Cerebellum (tissue), 4 donors: ENCODE measurements at places on chromosomes 5 and 9. TPM values are rescaled to one million over a fixed set of nuclear protein-coding genes. Genes with fewer than 3 reads are reported as not detected.

- no peak for DNase-seq
Observed at GRCh38 chr5:180394031-180394636, 41.0 kb upstream of the GFPT2 start.

GRCh38 chr5:179758955-179759354 is 26.3 kb downstream of the MAML1 start:
- no peak for DNase-seq

- DNase-seq, result no peak
Observed at GRCh38 chr9:121283856-121284732, 16.1 kb downstream of the GSN start.

GRCh38 chr9:85430659-85431338 is 311.0 kb downstream of the AGTPBP1 start:
- no peak for DNase-seq

- no peak for DNase-seq
Observed at GRCh38 chr9:91376239-91376638, 14.5 kb upstream of the AUH start.

GRCh38 chr9:93684806-93685543 is 108.6 kb downstream of the PHF2 start:
- DNase-seq, result no peak

DNA sequence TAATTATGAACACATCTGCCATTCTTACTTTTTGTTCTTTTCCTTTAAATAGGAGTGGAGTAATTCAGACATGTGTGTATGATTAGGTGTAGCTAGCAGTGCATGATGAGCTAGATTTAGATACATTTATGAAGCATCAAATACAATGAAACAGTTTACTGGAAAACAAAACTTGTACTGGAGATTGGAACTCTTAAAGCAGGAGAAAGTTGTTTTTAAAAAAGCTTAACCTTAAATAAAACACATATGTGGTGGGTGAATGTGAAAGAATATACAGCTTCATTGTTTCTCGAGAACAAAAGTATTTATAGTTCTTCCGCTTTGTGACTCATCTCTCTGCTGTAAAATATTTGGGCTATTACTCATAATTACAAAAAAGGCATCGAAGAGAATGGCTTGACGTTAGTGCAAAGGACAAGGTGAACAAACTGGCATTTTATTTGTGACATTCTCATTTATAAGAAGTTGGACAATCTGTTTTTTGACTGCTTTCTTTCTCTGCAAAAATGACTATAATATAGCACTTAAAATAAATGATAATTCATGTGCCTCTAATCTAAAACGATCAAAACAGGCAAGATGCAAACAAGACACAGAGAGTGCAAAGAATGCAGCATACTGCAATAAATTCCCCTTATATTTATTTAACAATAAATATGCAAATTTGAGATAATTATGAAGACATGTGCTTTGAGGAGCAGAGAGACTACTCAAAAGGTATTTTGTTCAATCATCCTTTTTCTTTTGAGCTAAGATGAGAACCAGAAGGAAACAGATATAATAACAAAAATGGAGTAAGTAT is 478.8 kb downstream of the CETN3 start:
- no peak for DNase-seq

DNA sequence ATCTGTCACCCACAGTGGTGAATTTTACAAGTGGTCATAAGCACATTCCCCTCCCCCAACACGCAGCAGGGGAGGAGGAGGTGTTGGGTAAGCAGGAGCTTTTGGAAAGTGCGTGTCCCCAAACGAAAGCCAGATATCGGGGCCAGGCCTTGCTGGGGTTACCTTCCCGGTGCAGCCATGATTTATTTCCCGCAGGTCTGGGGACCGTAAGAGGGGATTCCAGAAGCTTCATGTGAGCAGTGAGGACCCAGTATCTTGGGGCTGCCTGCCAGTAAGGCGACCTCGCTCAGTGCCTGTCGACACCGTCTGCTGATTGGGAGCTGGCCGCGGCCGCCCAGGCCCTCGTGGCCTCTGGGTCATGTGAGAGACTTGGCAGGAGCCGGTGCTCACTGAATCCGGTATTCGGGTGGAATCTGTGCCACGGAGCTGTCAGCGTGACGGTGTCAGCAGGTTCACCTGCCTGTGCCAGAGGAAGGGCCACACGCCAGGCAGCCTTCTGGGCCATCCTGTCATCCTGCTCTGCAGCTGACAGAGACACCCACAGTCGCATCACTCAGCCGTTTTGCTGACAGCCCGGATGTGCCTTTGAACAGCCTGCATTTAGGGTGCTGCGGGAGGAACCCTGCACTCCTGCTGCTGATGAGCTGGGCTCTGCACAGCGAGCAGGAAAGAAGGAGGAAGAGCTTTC is 37.3 kb downstream of the SEC61B start:
- DNase-seq, result peak; percentile 92

DNA sequence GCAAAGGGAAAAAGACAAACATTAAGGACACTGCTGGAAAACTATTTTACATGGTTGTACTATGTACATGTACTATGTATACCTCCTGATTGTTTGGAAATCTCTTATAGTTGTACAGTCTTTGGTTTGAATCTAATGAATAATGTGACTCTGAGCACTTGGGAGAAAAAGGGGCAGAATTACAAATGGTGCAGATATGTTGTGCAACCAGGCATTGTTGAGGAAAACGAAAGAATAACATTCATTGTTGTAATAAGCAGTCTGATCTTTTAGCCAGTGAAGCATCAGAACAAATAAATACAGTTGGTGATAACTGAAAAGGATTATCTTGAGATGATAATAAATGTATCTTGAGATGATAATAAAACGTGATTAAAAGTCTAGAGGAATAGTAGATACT is 87.2 kb downstream of the CSNK1G3 start:
- DNase-seq, result no peak

DNA sequence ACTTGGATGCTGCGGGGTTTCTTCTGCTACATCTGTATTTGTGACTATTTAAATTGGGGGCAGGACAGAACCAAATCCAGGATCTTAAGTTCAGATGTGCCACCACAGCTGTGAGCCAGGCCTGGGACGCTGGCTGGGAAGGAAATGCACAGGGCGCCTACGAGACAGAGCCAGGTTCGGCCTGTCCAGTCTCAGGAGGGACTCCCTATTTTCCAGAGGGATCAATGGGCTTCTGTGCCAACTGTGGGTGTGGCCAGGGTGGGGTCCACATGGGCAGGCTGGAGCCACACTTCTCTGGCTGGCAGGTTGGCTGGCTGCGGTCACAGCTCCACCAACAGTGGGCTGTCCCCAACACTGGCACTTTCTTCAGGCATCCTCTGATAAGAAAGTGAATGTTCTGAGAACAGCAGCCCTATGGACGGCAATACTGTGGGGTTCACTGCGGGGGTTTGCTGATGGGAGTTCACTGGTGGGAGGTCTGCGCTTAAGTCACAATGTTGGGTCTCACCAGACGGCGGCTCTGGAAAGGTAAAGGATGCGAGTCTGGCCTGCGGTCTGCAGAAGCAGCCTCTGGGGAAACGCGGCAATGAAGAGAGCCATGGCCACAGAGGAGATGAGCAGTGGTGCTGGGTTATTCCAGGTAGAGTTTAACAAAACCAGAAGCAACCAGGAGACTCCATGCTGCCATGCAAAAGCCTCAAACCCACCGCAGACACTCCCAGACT is 78.1 kb downstream of the DAP start:
- DNase-seq, result no peak

GRCh38 chr9:101574731-101575333 is 19.9 kb downstream of the PPP3R2 start:
- peak; percentile 8 for DNase-seq

DNA sequence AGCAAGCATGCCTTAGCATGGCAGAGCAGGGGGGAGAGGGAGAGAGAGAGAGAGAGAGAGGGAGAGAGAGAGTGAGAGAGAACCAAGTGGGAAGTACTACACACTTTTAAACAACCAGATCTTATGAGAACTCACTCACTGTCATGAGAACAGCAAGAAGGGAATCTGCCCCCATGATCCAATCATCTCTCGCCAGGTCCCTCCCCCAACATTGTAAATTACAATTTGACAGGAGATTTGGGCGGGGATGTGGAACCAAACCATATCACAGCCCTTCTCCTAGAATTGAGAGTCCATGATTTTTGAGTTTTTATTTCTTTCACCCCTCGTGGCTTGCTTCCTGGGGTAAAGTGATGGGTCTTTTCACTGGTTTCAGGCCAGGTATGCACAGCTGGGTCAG is 98.8 kb downstream of the DOCK2 start:
- no peak for DNase-seq

- peak; percentile 89 for DNase-seq
Observed at GRCh38 chr9:137114613-137115393, at the start of gene DPP7. TSS of gene DPP7 (minus strand) at chr9:137114733. CDS start at chr9:137114713, 20 bp downstream.

DNA sequence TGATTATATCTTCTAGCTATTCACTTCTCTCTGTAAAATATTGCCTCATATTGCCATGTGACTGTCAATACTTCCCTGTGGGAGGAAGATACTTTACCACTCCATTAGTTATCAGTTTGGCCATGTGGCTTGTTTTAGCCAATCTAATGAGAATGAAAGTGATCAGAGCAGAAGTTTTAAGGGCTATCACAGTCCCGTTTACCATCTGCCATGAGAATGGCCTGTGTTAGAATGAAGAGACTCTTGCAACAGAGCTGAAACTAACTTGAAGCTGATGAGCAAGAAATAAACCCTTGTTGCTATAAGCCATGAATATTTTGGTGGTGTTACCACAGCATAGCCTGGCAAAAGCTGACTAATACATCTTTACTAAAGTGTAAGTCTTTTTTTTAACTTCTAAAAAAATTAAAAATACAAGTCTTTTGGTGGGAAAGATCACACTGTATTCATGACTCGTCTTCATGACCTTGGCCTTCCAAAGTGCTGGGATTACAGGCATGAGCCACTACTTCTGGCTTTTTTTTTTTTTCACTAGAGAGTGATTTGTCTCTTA is 68.0 kb upstream of the CTNNA1 start:
- DNase-seq, result no peak

GRCh38 chr9:19411316-19411715 is 2.5 kb downstream of the ACER2 start:
- no peak for DNase-seq

- DNase-seq, result no peak
Observed at GRCh38 chr5:156477196-156477595, 150.2 kb downstream of the SGCD start.

DNA sequence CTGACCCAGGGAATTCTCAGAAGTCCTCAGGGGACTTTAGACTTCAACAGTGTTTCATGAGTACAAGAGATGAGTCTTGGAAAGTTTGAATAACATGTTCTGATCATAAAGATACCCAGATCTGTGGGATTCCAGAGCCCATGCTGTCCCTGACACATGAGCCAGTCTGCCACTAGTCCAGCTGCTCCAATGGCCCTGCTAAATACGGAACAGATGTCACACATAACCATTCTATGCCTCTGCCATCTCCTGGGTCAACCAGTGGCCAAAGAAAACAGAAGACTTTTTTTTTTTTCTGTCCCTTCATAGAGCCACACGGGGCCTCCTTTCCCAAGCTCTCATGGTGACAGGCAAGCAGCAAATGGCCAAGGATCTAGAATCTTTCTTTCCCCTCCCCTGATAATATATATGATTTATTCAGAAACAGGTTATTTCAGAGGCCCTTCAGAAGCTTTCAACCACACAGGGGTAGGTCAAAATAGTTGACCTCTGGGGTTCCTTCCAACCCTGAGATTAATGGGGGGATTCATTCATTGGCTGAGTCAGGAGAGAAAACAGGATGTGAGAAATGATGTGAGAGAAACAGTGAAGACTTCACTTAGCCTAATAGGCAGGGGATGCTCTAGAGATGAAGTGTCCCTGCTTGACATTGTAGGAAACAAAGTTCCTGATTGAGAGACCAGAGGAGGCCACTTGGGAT is 367.7 kb downstream of the CDK5RAP2 start:
- no peak for DNase-seq

GRCh38 chr9:134851020-134851419 is 29.6 kb upstream of the FCN2 start:
- DNase-seq, result no peak

- no peak for DNase-seq
Observed at GRCh38 chr5:143663872-143664271, 148.1 kb upstream of the HMHB1 start.

- DNase-seq, result peak; percentile 19
Observed at GRCh38 chr9:124190761-124191160, 67.0 kb upstream of the NEK6 start.

GRCh38 chr9:84866396-84867175 is 197.1 kb downstream of the NTRK2 start:
- DNase-seq, result no peak

DNA sequence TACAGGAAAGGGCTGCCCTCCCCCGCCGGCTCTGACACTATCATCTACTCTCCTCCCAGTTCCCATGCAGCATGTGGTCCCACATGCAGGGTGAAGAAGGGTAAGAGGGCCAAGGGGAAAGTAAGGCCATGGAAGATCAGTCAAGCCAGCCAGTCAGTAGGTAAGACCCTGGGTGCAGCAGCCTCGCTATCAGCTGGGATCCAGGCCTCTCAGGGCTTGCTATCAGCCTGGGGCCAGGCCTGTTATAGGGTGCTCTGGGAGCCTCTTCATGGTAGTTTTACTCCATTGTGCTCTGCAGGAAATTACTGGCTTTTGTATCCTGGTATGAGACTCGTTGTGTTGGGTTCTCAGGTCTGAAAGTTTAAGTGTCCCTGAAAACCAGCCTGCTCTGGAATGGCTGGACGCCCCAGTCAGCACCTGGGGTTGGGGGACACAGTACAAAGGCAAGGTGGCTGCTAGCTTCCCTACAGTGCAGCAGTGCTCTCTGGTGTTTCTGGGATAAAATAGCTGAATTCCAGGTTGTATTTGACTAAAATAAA is 21.4 kb downstream of the SLC22A4 start:
- DNase-seq, result no peak

Gene PPWD1
- total RNA-seq, result 66.9 TPM

Gene C5orf58
- total RNA-seq, result not detected

Gene ISL1
- total RNA-seq, result not detected

Gene TRIM14
- 2.6 TPM for total RNA-seq

Gene NAIP
- total RNA-seq, result 90.8 TPM

Gene TAF11L10
- total RNA-seq, result not detected

Gene FYB1
- 1.9 TPM for total RNA-seq

Gene THBS4
- 4.9 TPM for total RNA-seq

Gene PCSK1
- total RNA-seq, result 4.1 TPM

Gene CFAP157
- total RNA-seq, result 0.27 TPM

Gene TRIM41
- 13.5 TPM for total RNA-seq
